ENCODE measurements at places on chromosomes 2 and 18.

- no peak for DNase-seq
Measured at GRCh38 chr2:174722942-174723592, 41.2 kb downstream of the CHRNA1 start.

- DNase-seq: no peak
Measured at GRCh38 chr18:10936176-10937053, 213.0 kb downstream of the PIEZO2 start.

DNA sequence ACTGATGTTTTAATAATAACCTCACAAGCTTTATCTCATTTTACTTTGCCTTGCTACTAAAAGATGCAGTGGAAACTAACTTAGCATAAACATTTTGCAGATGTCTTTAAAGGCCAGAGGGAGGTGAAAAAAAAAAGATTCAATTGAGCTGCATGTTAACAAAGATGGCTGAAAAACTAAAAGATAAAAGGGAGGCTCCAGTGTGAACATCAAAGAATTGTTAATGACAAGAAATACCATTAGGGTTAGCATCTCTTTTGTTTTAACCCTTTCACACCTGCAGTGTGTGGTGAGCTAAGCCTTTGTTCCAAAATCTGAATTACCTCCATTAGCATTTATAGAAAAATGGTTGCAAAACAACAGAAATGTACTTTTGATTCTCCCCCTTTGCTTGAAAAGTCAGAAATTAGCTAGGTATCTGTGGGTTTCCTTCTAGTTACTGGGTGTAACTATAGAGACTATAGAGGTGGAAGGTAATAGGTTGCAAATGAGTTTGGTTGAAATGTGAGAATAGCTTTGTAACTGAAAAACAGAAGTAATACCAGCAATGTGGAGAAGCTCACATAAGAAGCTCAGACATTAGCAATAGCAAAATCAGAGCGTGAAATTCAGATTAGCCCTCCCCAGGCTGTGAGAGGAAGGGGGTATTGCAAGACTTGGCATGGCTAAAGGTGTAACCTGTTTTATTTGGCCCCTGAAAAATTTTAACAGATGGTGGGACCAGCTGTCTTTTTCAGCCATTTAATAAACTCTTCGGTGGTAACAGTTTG is 34.8 kb upstream of the SP5 start:
- no peak for DNase-seq

DNA sequence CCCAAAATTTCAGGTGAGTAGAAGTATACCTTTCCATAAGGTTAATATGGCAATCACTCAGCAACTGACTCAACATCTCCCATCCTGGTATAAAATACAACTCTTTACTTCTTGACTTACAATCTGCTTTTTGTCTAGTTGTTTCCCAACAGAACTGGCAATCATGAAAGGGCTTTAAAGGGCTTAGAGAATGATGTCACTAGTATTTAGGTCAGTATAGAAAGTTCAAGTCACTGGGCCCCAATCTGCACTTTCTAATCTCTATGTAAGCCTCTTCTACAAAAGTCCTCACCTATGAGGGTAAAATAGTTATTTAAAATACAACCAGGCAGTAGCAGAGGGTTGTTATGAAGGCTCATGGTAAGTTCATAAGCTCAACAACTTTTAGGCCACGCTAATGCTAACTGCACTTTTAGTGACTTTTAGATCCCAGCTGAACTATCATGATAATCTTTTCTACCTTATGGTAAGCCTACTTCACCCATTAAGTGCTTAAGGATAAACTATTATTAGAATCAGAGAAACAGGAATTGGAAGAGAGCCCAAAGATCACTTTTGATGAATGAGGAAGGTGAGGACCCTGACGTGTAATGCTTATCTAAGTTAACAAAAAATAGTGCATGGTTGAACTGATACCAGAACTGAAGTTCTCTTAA is 79.6 kb downstream of the GORASP2 start:
- no peak for DNase-seq

- no peak for DNase-seq
Measured at GRCh38 chr2:67013821-67014220, 383.3 kb upstream of the ETAA1 start.

GRCh38 chr2:206584323-206585116 is 57.8 kb upstream of the FAM237A start:
- no peak for DNase-seq

DNA sequence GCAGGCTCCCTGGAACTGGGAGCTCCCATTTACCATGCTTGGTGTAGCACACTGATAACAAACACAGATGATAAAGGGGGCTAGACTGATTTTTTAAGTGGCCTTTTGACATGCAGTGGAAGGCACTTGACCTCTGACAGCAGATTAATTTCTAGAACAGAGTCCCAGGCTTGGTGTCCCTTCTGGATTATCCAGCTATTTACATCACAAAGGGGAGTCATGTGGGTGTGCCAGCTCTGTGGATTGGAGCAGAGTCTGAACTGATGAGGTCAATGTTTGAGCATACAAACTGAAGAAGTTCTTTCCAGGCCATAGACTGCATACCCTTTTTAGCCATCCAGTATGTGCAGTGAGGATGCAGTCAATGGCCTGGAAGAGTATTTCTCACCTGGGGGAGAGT is 31.5 kb upstream of the SIX2 start:
- DNase-seq: no peak
